ENCODE measurements at places on chromosomes 5 and 9.

- DNase-seq: no peak
Observed at GRCh38 chr5:112125903-112126302, 293.2 kb downstream of the EPB41L4A start.

DNA sequence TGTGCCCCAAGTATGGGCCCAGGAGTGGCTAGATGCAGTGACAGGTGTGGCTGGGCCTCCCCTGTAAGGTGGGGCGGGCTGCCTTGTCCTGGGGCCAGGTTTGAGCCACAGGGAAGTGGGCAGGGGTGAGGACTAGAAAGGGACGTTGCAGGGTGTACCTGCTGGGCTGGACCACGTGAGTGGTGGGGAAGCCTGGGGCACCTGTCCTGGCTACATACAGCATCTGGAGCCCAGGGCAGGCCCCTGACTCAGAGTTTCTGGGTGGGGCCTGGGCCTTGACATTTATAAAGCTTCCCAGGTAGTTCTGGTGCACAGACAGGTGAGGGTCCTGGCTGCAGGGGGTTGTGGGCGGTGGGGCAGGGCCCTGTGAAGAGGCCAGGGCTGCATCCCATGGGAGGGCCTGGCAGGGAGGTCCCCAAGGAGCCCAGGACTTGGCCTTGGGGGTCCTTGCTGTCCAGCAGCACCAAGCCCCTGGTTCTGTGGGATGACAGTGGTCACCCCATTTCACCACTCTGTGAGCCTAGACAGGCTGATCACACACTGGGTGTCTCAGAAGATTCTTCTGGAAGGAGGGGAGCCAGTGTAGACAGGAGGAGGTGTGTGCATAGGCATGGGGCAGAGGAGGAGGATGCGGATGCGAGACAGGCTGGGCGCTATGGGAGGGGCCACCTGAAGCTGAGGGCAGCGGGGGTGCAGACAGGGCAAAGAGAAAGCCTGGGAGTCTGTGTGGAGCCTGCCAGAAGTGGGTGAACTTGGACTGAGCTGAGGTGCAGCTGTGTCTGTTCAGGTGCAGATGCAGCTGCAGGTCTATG lies 94.0 kb downstream of the PHF2 start:
- DNase-seq: no peak

DNA sequence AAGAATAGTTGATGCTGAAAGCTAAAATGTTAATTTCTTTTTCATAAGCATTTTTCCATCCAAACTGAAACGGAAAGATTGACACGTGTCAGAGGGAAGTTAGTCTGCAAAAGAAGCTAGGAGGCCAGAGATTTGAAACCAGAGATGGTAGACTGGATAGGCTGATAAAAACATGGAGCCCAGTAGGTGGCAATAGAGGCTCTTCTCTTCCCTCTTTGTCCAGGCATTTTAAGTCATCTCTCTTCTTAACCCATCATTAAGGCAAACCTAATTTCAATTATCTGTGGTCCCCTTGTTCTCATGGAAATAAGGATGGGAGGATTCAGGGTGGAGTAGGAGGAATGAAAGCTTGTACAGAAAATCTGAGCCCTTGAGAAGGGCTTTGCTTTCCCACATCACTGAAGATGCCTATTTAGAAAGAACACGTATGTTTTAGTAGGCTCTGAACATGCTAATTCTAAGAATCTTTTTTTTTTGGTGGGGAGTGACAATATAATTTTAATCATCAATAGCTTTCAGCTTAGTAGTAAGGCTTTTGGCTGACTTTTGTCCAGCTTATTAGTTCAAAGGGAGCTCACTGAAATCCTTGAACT lies 66.6 kb downstream of the ZNF474 start:
- DNase-seq: no peak

- DNase-seq: no peak
Observed at GRCh38 chr9:131608493-131609037, 63.2 kb downstream of the PRRT1B start.

- DNase-seq: no peak
Observed at GRCh38 chr9:37619806-37620205, 27.4 kb upstream of the TOMM5 start.

Measured in CD4-positive, alpha-beta T cell treated with Interferon gamma for 1 hour (primary cell).